ENCODE measurements at places on chromosomes 3 and 15.

DNA sequence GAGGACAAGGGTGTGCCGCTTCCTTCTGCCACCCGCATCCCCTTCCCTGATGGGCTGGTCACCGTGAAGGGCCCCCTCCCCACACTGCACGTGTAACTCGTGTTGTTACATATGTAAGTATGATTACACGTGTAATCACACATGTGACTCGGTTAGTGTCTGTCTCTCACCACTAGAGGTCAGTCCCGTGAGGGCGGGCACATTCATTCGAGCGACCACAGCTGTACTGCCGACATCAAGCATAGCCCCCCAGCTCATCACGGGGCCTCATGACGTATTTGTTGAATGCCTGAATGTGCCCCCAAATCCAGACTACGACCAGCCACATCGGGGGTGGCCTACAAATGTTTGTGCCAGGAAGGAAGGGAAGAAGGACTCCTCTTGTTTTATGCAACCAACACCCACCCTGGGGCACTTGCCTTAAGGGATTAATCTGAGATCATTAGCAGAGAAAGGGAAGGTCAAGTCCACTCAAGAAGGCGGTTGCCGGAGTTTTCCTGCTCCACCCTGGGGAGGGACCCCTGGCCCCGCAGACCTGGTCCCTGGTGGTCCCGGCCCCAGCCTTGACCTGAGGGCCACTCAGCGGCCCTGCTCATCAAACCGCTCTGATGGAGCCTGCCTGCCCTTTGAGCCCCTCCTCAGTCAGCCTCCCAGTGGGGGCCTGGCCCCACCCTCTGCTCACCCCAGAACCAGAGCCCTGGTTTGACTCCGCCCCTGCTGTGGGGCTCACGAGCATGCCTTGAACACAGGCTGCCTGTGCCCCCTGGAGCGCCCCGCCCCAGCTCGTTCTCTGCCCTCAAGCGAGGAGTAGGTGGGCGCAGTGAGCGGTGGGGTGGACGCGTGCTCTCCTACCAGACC, 52.8 kb downstream of the RGMA start:
- DNase-seq = peak; percentile 71

DNA sequence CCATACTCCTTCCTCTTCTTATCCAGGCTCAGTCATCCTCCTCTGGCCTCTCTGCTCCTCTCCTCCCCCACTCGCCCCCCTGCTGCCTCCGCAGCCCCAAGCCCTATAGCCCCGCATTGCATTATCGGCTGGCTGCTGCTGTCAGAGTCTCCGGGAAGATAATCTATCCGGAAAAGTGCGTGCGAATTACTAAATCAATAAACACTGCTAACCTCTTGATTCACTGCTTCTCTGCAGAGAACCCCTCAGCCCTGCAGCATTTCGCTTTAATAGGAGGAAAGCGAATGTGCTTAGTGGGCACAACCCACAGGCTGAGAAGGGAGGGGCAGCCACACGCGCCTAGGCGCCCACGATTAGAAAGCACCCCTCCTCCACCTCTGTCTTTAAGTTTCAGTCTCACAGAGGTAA, 167.6 kb downstream of the ABHD5 start:
- no peak for DNase-seq

DNA sequence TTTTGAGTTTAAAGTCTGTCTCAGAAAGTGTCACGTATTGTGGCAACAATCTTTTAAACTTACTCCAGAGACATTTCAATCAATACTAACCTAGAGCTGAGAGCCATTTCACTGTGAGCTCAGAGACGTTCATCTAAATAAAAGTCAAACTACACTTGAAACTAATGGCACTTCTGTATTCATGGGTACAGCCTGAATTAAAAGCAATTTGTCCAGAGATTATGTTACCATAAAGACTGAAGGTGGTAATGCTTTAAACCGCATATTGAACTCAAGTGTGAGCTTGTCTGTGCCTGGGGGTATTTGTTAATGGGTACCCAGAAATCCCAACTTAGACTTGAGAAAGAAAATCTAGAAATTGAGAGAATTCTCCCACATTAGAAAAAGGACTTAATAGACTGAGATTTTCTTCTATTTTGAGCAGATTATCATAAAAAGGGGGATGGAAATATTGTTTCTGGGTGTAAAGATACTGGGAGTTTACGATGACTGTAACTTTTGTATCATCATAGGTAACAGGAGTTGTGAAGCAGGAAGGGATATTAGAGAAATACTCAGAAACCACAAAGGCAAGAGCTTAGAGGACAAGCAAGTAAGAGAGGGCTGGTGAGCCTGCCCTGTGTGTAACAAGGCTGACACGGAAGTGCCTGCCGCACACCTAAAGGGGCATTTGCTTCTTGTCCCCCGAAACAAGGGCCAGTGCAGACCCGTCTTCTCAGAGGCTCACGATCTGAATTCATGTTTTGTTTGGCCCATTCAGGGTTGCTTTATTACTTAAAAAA, 36.9 kb downstream of the LRIG1 start:
- no peak for DNase-seq

DNA sequence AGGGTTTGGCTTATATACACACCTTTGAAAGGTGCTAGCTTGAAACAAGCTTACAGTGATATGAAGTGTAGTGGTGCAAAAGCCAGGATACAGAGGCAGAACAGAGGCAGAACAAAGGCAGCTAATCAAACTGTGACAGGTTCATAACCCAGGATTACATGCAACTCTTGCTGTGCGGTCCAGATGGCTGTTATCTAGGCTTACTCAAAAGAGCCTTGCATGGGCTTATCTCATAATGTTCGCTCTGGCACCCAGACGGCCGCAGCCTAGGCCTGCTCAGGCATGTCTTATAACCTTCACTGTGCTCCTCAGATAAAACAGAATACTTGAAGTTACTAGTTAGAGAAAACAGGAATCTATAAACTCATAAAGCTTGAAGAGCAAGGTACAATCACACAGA, 22.8 kb upstream of the NOX5 start:
- DNase-seq = no peak

Measured in hepatic stellate cell (primary cell).